ENCODE measurements at places on chromosomes 6 and 20. TPM values are rescaled to one million over a fixed set of nuclear protein-coding genes. Genes with fewer than 3 reads are reported as not detected.

DNA sequence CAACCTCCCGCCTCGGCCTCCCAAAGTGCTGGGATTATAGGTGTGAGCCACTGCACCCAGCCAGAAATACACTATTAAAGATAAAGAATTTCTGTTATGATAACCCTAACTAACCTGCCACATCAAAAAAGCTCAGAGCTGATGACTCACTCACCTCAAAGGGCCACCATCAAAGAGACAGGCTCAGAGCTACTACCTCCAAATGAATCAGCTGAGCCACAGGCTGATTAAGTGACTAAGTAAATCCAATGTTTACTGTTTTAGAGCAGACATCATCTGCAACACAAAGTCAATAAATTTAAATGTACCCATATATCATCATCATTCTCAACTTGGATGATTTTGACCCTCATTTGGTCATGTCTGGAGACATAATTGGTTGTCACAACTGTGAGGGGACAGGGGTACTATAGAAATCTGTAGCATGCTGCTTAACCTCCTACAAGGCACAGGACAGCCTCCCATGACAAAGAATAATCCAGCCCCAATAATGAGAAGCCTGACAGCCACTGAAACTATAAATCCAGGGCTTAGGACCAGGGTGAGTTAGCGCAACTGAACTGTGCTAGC lies 106.5 kb downstream of the ATP9A start:
- DNase-seq: no peak

GRCh38 chr6:169783401-169783800 lies 32.0 kb downstream of the ERMARD start:
- no peak for DNase-seq

The RSPO3 gene
- 1.8 TPM for total RNA-seq

DNA sequence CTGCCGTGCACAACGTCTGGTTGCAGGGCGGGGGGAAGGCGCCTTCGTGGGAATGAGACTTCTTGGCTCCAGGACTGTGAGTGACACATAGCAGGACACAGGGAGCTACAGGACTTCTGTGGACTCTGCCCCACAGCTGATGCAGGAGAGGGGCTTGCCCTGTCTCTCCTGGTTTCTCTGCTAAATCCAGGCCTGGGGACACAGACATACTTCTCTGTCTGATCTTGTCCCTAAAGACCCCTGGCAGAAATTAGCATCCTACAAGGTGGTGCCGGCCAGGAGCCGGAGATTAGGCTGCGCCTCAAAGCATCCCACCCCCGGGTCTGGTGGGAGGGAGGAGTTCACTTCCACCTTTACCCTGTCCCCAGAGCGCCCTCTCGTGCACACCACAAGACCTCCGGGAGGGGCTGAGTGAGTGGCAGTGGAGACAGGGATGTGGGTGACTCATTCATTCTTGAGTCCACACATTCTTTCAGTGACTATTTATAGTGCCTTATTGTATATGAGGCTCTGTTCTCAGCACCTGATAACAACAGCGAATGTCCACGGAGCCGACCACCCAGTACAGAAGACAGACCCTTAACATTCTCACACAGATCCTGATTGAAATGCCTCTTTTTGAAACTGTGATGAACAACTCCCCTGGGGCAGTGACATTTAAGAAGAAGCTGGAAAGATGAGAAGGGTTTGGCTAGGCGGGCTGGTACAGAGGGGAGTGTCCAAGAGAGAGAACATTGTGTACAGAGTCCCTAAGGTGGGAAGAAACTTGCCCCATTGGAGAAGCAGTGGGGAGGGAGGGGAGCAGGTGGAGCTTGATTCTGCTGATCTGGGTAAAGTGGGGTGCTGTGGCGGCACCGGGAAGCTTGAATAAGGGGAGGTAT lies 39.0 kb downstream of the GMPR start:
- DNase-seq: peak; percentile 91

- DNase-seq: no peak
These were observed 41.3 kb upstream of the ADGRF5 start for GRCh38 chr6:46963039-46963438.

- no peak for DNase-seq
These were observed 87.9 kb downstream of the ADGRB3 start for GRCh38 chr6:68722891-68723527.

The MUC22 gene
- total RNA-seq: not detected

The SGK2 gene
- total RNA-seq: 0.70 TPM

DNA sequence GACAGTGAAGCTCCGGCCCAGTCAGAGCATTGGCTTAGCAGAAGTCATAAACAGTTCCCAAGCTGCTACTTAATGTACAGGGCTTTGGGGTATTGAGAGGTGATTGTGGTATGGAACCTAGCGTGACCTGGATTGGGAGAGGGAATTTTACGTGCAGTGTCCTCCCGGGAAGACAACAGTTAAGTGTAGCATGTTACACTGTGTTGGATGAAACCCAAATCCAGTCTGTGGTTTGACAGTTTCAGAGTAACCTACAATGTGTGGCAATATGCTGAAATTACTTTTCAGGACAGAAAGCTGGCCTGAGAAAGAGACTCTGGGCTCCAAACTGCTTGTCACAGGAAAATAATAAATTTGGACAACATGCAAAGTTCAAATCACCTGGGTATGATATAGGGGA lies 28.1 kb upstream of the RALGAPA2 start:
- no peak for DNase-seq

DNA sequence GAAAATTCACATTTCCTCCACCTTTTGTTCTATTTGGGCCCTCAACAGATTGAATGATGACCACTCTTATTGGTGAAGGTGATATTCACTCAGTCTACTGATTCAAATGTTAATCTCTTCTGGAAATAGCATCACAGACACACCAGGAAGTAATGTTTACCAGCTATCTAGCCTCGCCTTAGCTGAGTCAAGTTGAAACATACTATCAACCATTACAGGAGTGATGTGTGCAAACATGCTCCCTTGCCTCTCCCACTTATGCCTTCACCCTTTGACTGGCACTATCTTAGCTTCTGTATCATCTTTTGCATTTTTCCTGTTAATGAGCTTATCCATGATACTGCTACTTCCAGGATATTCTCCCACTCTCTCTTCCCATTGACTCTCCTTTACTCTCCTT lies 191.9 kb downstream of the CENPW start:
- DNase-seq: no peak

The PACSIN1 gene
- 10.3 TPM for total RNA-seq

DNA sequence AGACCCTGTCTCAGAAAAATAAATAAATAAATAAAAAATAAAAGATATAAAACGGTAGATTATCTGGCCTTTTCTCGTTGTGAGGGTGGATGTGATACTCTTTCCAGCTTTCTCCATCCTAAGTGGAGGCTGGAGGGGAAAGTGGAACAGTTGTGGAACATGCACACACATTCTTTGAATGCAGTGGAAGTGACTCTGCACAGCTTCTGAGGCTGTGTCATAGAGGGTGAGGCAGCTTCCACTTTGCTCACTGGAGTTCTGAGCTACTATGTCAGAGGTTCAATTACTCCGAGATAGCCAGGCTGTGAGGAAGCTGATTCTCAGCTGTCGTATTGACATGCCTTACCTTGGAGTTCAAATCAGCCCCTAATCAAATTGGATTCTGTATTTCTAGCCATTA lies 82.2 kb downstream of the CHMP4B start:
- no peak for DNase-seq

The LAMP5 gene
- 0.22 TPM for total RNA-seq

- no peak for DNase-seq
These were observed 187.2 kb downstream of the FOXC1 start for GRCh38 chr6:1796706-1797529.

The GPR63 gene
- total RNA-seq: 1.8 TPM

DNA sequence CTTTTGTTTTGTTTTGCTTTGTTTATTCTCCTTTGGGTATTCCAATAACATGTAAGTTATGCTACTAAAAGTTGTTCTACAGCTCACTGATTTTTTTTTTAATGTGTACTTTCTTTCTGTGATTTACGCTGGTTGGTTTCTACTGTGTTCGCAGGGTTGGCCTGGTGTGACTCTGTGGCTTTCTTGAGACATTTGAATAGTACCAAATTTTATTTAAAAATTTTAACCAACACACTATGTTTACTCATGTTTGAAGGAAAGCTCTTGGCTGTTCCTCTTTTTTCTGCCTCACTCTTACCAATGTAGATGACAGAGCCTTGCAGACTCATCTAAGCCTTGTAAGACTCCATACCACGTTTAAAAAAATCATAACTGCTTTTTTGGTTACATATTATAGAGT lies 1784.9 kb upstream of the DEFB115 start:
- DNase-seq: no peak

DNA sequence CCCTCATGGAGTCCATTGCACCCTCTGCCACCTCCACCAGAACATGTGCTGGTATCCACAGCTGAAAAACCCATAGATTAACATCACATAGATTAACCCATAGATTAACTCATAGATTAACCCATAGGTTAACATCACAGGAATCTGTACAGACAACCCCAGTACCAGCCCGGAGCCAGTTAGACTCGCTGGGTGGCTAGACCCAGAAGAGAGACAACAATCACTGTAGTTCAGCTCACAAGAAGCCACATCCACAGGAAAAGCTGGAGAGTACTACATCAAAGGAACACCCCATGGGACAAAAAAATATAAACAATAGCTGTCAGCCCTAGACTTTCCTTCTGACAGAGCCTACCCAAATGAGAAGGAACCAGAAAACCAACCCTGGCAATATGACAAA lies 25.1 kb downstream of the SERPINB9 start:
- no peak for DNase-seq

DNA sequence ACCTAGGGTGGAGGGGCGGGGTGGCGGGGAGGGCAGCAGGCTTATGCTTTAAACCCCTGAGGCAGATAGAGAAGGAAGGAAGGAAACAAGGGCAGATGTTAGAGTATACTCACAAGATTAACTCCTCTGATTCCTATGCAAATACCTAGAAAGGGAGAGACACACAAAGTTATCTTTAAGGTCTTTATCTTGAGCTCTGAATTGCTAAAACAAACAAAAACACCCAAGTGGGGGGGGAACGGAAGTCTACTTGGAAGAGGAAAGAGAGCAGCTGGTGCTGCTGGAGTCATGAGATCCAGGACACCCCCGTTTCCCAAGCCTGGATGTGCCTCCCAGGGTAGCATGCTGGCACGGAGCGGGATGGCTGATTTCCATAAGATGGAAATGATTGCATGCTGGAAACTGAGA lies 43.4 kb downstream of the PLAGL1 start:
- DNase-seq: no peak

DNA sequence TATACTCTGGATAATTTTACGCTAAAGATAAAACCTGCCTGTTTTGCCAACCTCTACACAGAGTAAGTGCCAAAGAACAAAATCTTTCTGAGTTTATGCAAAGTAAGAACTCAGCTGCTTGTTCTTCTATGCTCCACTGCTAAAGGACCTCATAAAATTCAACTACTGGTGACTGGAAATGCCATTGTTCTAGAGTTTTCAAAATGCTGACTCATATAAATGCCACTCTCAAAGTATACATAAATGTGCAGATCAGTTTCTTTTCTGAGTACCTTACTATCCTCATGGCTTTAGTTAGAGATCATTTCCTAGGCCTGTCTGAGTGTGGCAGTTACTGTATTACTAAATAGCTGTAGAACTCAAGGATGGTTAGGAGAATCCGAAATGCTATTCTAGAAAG lies 45.6 kb downstream of the LYRM4 start:
- DNase-seq: no peak

The SLPI gene
- total RNA-seq: 1.3 TPM

- DNase-seq: no peak
These were observed 34.8 kb upstream of the CD83 start for GRCh38 chr6:14082771-14083170.

DNA sequence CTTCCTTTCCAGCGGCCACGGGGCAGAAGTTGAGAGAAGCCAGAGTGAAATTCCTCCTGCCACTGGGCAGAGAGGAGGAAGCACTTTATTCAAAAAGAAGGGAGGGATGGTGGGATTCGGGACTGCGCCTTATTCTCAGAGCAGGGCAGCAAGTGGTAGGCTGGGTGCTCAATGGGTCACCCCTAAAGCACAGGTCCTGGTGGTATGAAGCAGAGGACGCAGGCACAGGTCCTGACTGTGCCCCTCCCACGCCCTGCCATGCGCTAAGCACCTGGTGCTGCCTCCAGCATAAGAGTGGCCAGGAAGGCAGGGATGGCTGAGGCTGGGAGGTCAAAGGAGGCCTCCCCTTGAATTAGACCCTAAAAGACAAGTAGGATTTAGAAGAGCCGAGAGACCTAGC lies 4.9 kb upstream of the GRM4 start:
- peak; percentile 27 for DNase-seq

The TMC2 gene
- total RNA-seq: not detected

The PKHD1 gene
- 0.03 TPM for total RNA-seq

DNA sequence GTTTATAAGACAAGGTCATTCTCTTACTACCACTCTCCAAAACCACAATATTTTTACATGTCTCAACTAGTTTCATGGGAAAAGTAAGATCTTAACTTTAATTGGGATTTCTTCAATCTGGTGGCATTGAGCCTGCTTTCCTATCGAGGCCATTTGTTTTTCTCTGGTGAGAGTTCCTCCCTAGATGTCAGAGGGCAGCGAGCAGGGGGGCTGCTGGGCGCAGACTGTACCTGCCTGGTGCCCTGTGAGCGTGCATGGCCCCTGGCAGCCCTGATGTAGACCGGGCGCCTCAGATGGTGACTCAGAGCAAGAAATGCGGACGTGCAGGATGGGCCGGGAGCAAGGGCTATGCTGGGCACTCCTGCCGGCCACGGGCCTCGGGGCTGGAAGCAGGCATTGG lies 27.2 kb downstream of the ERMARD start:
- DNase-seq: no peak

GRCh38 chr6:37092923-37093727 lies 76.8 kb upstream of the PIM1 start:
- no peak for DNase-seq

Data from cardiac septum (tissue), 1 donor.